ENCODE measurements at places on chromosomes 1 and 21.
A peak's percentile ranks its signal among the peaks of the same experiment; 100 is the strongest.

- DNase-seq = no peak
Measured at GRCh38 chr1:234545517-234546386, 64.2 kb downstream of the IRF2BP2 start.

DNA sequence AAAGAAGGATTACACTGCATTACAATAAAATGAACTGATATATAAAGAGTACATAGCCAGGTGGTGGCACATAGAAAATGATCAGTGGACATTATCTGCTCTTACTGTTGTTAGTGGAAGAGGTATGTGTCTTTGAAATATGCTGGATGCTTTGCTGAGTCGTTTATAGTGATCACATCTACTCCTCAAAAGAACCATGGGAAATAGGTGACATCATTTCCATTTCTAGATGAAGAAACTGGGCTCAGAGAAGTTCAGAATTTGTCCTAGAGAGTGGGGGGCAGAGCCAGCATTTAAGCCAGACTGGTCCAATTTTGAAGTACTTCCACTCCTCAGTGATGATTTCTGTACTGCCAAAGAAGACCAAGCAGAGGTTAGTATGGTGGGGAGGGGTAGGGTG is 34.0 kb upstream of the BACH1 start:
- no peak for DNase-seq

DNA sequence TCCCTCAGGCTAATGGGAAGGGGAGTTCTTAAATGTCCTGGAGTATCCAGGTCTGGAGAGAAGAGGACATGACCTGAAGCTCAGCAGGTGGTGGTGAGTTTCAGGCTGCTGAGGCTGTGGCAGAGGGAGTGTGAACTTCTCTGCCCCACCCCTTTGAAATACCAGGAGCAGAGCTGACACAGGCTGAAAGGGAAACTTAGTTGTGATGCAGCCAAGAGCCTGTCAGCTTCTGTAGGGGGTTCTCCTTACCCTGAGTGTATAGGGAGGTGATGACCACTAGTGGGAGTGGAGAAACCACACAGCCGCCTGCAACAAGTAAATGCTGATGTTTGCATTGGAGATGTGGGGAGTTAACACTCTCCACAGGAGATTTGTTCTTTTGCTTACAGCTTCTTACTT is 152.3 kb downstream of the FCRL5 start:
- no peak for DNase-seq

DNA sequence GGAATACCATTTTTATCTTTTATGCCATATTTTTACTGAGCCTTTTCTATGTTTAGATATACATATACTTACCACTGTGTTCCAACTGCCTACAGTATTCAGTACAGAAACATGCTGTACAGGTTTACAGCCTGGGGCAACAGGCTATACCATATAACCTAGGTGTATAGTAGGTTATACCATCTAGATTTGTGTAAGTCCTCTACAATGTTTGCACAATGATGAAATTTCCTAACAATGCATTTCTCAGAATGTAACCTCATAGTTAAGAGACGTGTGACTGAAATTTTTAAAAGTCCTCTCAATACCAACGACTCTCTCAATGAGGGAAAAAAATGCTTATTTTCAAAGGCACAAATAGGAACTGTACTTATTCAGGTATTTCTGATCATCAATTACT is 21.7 kb downstream of the INTS7 start:
- no peak for DNase-seq

DNA sequence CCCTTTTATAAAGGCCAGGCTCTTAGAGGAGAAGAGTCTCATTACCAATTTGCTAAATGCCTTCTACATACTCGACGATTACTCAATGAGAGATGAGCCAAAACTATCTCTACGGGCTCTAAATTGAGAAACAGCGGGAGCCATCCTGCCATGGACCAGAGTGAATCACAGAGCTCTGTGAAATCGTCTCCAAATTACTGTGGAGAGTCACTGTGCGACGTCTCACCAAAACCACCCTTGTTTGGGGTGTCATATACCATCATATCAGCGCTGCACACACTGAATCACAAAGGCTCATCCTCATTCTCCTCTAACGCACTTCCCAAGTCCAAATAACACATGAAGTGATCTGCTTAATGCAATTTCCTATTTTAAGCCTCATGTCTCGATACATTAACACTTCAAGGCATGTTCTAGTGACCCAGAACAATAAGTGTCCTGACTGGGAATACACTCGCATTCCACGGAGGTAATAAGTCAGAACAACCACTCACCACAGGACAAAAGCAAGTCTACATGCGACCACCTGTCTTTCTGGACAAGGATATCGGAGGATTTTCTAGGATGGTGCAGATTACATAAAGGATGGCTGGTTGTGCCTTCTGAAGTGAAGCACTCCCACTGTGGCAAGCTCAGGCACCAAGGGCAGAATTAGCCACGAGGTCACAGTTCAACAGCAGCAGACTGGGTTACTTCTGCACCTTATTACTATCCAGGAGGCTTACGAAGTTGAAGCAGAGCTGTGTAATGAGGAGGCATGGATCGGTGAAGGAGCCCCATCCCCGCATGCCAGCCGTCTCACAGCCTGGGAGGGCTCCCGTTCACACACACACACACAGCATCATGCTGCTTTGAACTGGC is 44.3 kb downstream of the NID1 start:
- DNase-seq = no peak

DNA sequence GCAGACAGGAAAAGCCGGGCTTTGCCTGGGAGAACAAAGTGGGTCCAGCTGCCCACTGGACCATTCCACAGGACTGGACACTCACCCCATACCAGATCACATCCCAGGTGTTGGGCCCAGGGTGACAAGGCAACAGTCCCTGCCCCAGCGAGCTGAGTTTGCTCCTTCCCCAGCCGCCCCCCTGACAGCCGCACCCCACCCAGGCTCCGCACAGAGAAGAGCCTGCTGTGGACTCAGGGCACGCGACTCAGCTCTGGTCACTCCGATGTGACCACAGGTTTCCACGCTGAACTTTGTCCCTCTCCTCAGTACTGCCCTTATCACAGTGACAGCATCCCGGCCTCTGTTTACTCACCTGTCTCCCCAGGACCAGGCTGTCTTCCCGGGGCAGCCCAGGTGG is 1.2 kb downstream of the BMP8B start:
- no peak for DNase-seq

DNA sequence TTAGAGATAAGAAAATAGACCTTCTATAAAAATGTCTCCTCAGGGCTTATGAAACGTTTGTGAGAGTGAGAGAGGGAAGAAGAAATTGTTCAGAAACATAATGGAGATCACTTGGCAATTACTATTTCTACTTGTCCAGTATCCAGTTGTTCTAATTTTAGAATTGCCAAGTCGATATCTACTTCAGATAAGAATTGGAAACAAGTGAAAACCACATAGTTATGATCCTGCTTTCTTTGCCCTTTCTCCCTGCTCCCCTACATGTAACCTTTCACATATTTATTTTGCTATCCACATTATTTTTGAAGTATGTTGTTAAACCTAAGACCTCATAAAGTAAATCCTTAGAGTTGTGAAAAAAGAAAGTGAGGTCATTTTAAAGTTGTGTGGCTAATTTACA is 1154.7 kb upstream of the ADGRL2 start:
- DNase-seq = no peak

DNA sequence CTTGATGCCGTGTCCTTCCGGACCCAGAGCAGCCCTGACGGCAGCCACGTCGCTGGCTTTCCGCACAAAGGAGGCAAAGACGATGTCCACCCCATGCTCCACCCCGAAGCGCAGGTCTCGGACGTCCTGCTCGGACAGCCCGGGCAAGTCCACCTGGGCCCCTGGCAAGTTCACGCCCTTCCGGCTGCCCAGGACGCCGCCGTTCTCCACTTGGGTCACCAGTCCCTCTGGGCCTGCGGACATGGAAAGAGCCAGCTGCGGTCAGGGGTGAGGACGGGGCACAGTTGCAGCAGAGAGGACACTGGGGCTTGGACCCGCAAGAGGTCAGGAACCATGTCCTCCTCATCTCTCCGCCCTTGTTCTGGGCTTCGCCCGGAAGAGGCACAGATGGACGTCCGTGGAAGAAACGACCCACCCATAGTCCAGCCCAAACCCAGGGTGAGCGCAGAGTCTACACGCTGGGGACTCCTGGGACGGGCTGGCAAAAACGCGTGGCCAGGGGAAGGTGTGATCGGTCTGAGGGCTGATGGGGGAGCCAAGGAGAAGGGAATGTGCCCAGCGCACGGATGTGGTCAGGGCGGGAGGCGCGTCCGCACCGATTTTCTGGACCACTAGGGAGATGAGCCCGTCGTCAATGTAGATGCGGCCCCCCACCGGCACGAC is 6.6 kb downstream of the PKLR start:
- no peak for DNase-seq

DNA sequence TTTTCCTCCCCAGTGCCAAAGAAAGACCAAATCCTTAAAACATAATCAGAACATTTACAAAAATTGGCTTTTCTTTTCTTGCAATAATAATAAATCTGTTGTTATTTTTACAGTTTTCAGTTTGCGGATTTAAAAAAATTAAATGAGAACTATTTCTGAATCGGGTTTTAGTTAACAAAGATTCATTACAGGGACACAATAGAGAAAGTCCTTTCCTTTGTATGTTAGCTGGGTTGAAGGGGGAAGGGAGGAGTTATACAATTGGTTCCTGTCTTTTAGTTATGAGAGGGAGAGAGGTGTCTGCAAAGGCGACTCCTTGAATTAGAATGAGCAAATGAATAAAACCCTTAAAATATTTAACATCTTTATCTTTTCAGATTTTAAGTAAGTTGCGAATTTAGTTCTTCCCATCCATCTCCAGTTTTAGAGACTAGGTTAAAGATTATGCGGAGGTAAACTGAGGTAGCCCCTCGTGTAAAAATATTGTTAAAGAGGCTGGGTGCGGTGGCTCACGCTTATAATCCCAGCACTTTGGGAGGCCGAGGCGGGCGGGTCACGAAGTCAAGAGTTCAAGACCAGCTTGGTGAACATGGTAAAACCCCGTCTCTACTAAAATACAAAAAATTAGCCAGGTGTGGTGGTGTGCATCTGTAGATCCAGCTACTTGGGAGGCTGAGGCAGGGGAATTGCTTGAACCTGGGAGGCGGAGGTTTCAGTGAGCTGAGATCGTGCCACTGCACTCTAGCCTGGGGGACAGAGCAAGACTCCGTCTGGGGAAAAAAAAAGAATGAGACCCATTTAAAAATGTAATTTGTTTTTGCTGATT is 3.9 kb downstream of the SPEN start:
- DNase-seq = no peak

- DNase-seq = no peak
Measured at GRCh38 chr1:11129649-11130390, 30.2 kb upstream of the EXOSC10 start.

DNA sequence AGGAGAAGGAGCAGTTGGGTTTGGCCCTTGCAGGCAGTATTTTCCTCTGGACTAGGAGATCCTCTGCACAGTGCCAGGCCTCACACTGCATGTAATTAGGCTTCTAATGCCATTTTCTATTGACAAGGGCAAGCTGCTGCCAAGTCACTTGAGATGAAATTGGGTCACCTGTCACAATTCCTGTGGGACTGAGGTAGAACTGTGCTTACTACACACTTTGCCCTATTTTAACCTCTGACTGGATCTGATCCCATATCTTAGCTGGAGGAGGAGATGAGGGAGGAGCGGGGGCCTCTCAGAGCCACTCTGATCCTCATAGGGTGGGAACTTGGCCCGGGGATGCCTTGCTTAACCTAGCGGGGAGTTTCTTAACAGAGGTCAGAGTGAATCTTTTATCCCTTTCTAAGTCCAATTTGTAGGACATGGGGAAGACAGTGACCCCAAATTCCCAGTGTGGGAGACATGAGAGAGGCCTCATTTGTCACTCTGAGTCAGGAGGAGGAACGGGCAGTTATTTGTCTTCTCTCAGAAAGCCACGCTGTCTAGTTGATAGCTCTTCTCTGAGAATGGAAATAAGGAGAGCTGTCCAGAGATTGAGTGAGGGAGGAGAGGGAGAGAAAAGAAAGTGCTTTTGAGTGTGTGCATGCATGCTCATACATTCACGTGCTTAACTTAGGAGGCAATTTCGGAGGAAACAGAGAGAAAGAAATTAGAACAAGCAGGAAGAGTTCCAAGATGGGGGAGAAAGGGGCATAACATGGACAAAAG is 121.3 kb downstream of the CACNA1E start:
- DNase-seq = no peak

DNA sequence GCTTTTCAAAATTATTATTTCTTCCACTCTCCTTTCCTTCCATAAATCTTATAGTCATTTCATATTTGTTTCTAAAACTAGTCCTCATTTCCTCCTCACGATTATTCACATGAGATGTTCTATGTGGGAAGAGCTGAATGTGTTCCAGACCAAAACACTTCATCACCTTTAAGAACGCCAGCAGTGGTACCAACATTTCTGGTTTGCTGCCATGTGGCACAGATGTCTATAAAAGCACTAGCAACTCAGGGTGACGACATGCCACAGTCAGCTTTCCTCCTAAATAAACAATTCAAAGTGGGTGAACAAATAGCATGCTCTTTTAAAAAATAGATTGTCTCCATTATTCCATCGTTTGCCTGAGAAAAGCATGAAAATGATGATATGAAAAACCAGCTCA is 1217.8 kb upstream of the ADGRL2 start:
- no peak for DNase-seq

- no peak for DNase-seq
Measured at GRCh38 chr1:66090859-66091457, 298.3 kb downstream of the PDE4B start.

DNA sequence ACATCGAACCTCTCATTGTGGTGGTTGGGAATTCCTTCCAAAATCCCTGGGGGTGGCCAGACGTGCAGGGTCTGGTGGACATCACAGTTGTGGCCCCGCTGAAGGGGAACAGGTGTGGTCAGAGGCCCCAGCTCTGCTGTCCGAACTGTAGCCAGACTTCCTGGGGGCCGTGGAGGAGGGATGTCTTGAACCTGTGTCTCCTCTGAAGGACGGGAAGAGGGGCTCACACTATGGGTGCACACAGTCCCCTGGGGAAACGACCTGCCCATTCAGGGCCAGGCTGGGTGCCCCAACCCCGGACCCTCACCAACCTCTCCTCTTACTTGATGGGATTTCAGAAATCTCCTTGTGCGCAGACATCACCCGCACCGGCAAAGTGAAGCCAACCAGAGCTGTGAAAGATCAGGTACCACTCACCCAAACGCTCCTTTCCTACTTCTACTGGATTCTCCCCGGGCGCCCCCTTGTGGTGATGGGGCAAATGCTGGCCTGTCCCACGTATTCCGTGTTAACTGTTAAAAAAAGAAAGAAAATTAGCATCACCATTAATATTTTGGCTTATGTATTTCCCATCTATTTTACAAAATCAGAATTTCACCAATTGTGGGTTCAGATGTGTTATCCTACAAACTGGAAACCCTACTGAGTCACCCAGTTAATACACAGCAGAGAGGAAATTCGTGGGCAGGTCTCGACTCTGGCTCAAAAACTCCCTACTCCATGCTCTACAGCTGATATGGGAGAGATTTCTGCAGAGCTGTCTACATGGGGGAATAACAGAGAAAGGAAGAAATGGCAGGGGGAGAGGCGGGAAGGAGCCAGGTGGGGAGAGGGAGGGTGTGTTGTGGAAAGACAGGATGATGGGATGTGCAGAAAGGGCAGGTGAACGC is 28.1 kb downstream of the PADI4 start:
- peak; percentile 34 for DNase-seq

DNA sequence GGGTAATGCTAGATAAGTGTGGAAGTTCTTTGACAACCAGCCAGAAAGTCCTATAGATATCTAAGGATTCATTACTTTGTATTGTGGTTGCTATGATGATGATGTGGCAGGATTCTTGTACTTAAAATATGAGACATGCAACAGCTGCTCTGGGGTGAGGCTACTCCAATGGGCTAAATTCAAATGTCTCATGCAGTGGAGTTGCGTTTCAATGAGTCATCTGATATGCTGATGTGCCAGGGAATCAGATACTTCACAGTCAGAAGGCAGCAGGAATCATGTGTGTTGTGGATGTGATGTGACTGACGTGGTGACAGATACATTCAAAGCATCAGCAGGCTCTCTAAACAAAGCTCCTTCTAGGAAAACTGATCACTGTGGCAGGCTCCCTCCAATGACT is 66.5 kb downstream of the TSEN15 start:
- no peak for DNase-seq

All from CD4-positive, CD25-positive, alpha-beta regulatory T cell (primary cell).